Right forelimb (tissue), 1 donor: ENCODE measurements at places on chromosomes 1 and 21.

DNA sequence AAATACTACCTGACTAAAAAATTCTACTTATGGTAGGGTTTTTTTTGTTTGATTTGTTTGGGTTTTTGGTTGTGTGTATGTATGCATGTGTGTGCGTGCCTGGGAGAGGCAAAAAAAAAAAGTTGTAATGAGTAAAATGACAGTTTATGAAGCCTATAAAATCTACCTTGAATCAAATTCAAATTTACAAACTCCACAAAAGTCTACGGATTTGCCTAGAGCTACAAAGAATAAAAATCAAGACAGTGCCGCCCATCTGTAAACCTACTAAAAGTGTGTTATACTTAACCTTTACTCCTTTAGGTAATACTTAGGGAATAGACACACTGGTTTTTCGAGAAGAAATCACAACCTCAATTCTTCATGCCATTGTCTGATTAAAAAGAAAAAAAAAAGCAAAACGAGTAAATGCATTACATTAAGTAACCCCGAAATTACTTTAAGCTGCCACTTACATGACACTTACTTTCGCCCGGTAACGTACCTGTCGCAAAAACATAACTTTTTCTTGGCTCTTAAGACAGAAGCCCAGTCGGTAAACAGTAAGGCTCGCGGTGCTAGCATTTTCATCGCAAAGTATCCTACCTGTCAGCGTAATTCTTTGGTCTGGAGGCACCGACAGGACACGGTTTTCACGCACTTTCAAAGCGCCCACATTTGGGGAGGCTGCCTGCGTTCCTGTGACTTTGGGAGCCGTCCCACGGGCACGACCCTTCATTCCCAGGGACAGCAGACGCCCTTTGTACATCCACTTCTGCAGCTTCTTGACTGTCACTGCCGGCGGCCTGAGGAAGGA, 951 bp downstream of the SYDE2 start:
- no peak for DNase-seq

DNA sequence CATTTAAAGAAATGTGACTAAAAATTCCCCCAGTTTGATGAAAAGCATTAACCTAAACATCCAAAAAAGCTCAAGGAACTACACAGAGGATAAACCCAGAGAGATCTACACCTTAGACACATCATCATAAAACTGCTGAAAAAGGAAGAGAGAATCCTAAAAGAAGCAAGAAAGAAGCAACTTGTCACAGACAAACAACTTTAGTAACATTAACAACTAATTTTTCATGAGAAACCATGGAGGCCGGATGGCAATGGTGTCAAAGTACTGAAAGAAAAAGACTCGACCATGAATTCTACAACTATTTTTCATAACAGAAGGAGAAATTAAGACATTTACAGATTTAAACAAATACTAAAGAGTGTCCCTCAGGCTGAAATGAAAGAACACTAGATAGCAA, 17.7 kb downstream of the ZNF644 start:
- DNase-seq: no peak

- no peak for DNase-seq
These were observed 183.2 kb downstream of the DNM3 start for GRCh38 chr1:172024516-172024915.

- DNase-seq: no peak
These were observed 15.4 kb upstream of the LCE5A start for GRCh38 chr1:152495066-152495675.

- DNase-seq: no peak
These were observed 185.0 kb downstream of the MATN1 start for GRCh38 chr1:30538226-30538992.

- no peak for DNase-seq
These were observed 95.7 kb downstream of the PAX7 start for GRCh38 chr1:18726368-18726767.

GRCh38 chr1:184419350-184420161, 32.7 kb downstream of the C1orf21 start:
- DNase-seq: no peak

DNA sequence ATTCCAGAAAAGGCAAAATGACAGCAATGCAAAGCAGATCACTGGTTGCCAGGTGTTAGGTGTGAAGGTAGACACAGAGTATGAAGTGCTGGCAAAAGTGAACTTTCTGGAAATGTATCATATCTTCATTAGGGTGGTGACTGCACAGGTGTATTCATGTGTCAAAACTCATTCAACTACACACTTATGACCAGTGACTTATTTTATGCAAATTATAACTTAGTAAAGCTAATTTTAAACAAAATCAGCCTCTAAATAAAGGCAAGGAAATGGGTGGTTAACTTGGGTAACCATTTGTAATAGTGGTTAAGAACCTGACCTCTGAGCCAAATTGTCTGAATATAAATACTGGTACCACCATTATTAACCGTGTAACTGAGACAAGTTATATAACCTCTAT, 7.4 kb downstream of the COP1 start:
- no peak for DNase-seq

GRCh38 chr1:231417513-231417912, 4.6 kb downstream of the EGLN1 start:
- no peak for DNase-seq

DNA sequence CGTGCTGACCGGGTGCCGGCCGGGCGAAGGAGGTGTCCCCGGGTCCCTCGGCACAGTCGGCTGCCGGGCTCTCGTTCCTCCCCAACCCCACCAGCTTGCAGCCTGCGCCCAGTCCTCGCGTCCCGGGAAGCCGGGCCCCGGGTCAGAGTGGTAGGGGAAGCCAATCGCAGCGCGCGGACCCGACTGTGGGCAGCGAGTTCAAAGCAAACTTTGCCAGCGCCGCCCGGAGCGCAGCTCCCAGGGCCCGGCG, 328 bp downstream of the MYCL start:
- peak; percentile 70 for DNase-seq

- no peak for DNase-seq
These were observed 4.9 kb upstream of the B4GALT3 start for GRCh38 chr1:161182214-161182613.

DNA sequence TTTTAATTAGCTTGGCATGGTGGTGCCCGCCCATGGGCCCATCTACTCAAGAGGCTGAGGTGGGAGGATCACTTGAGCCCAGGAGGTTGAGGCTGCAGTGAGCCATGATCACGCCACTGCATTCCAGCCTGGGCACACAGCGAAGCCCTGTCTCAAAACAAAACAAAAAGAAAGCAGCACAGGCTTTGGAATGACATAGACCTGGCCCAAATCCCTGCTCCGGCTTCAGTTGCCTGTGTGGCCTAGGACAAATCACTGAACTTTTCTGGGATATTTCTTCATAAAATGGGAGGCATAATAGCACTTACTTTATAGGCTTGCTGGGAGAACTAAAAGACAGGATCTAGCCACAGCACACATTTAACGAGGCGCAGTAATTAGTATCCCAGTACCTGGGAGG, 2.4 kb downstream of the PEAR1 start:
- no peak for DNase-seq

- DNase-seq: peak; percentile 69
These were observed 35.8 kb downstream of the LDLRAD1 start for GRCh38 chr1:53982034-53982762.

DNA sequence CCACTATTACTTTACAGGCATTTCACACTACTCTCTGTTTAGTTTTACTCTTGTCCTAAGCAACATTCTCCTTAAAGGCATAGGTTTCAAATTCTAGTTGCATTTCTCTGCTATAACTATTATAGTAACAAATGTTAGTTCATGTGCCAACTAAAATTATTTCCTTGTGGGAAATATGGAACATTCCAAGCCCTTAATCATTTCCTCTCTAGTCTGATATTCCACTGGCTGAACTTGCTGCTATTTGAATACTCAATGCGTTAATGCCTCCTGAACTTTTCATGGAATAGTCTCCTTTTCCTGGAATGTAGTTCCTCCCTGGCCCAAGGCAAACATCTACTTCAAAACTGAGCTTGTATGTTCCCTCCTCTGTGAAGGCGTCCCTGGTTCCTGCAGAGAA, 19.3 kb upstream of the TBX19 start:
- no peak for DNase-seq

- DNase-seq: no peak
These were observed 37.6 kb upstream of the CLIC4 start for GRCh38 chr1:24707687-24708086.

- no peak for DNase-seq
These were observed at the start of gene OR6N1 for GRCh38 chr1:158771950-158772866. TSS of gene OR6N1 (minus strand) at chr1:158772195. CDS start at chr1:158766682, 5,513 bp downstream.

GRCh38 chr1:205923651-205924459, 19.4 kb downstream of the SLC26A9 start:
- peak; percentile 13 for DNase-seq

- no peak for DNase-seq
These were observed 6.3 kb downstream of the COL16A1 start for GRCh38 chr1:31697369-31697984.

- no peak for DNase-seq
These were observed 4.1 kb downstream of the DISC1 start for GRCh38 chr1:231630558-231631205.

DNA sequence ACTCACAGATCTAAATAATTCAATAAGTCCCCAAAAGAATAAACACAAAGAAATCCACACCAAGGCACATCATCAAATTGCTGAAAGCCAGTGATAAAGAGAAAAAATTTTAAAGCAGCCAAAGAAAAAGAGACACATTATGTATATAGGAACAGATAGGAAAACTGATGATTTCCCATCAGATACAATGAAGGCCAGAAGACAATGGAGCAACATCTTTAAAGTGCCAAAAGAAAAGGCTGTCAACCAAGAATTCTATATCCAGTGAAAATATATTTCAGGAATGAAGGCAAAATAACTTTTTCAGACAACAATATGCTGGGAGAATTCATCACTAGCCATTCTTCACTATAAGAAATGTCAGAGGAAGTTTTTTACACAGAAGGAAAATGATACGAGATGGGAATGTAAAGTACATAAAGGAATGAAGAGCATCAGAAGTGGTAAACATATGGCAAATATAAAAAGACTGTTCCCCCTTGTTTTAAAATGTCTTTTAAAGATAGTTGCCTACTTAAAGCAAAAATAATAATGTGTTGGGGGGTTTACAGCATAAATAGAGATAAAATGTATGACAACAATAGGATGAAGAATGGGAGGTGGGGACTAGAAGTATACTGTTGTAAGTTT, 9.4 kb upstream of the MYOG start:
- no peak for DNase-seq

GRCh38 chr21:27787046-27787445, 820.2 kb upstream of the ADAMTS5 start:
- no peak for DNase-seq

DNA sequence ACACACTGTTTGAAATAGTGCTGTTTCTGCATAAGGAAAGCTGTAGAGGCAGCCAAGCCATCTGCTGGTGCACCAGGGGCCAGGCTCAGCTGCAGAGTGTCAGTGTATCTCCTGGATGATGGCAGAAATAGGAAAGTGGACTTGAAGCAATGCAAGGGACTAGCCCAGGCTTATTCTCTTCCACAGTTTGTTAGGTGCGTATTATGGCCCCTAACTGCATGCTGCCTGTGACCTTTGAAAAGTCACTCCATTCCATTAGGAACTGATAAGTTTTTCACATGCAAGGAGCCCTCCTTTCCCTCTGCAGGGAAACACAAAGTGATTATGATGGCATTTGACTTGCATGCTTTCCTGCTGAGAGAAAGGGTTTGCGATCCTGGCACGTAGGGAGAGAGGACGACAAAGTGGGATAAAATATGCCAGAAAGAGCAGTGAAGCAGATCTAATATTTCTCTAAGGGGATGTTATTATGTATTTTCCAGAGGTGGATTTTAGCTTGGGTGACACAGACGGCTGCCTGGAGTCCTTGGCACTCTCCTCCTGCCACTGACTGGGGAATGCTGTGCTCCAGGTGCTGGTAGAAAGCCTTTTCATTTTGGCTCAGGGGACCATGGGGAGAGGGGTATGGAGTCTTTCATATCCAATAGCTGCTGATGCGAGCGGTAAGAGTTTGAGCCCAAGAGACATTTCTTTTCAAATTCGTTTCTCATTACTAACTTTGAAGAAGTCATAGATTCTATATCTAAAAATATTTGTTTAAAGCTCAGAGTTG, 402.1 kb upstream of the B3GALT2 start:
- no peak for DNase-seq

DNA sequence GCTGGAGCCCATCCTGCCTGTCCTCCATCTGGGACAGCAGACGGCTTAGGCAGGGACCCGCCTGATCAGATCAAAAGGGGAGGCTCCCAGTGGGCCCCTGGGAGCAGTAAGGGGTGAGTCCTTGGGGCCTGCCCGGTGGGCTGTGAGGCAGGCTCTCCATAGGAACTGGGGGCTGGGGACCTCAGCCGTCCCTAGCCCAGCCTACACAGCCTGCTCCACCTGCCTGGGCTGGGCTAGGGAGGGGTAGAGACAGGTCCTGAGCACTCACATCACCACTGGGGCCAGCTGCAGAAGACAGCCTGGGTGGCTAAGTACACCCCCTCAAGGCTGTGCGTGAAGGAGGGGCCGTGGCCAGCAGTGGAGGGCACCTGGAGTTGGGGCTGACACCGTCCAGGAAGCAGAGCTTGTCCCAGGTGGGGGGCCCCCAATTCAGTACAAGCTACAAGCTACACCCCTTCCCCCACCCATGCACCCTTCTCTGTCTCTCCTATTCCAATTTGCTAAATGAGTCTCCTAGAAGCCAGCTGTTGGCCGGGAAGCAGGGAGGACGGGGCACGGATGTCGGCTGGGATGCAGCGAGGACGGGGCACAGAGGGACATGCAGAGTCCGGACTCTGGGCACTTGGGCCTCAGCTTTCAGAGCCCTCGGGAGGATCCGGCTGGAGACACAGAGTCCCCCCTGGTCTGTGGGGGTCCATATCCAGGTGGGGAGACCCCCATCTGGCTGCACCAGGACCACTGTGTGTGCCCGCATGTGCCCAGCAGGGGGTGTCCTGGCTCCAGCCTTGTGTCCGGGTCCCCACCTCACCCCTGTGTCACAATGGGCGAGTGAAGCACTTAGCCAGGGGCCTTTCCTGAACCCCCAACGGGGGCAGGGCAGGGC, 1.7 kb downstream of the ISG15 start:
- DNase-seq: peak; percentile 48

GRCh38 chr1:19053486-19053885, 97.0 kb upstream of the IFFO2 start:
- DNase-seq: no peak

DNA sequence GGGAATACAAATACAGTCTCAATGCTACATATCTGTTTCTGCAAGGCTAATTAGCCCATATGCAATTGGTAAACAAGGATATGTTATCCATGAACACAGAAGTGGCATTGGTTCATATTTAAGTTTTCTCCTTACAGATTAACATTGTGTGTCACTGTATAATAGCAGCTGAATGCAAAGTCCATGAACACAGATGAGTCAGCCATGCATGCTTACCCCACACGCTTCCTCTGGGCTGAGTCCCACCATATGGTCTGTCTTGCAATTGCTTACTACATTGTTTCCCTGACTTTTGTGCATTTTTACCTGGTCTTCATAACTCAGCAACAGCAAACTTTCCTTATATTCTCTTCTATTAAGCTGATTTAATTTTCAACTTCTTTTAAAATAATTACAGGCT, 41.5 kb upstream of the TSNAX start:
- DNase-seq: no peak

DNA sequence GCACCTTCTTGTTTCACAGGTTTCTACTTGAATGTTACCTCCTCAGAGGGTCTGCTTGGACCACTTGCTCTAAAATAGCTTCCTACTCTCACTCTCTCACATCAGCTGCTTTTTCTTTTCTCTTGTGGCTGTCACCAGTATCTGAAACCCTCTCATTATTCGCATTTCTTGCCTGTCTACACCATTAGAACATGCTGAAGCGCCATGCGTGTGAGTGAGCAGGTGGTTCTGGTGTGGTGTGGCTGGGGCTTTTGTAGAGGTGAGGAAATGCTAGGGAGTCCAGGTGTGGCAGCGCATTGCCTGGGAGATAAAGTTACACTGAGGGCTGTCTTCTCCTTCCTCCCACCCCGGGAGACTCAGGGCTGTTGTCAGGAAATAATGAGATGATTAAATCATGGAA, 4.1 kb downstream of the ZNF362 start:
- DNase-seq: no peak

GRCh38 chr21:35045542-35046262, 3.4 kb downstream of the RUNX1 start:
- DNase-seq: no peak
